Thoracic aorta (tissue), 2 donors: ENCODE measurements at places on chromosomes 12 and 14. TPM values are rescaled to one million over a fixed set of nuclear protein-coding genes. Genes with fewer than 3 reads are reported as not detected.

DAO gene
- not detected for total RNA-seq

CD163L1 gene
- total RNA-seq = 2.5 TPM

PPM1H gene
- 10.3 TPM for total RNA-seq

GRCh38 chr14:92263681-92264080, 59.3 kb upstream of the SLC24A4 start:
- DNase-seq = no peak

DNA sequence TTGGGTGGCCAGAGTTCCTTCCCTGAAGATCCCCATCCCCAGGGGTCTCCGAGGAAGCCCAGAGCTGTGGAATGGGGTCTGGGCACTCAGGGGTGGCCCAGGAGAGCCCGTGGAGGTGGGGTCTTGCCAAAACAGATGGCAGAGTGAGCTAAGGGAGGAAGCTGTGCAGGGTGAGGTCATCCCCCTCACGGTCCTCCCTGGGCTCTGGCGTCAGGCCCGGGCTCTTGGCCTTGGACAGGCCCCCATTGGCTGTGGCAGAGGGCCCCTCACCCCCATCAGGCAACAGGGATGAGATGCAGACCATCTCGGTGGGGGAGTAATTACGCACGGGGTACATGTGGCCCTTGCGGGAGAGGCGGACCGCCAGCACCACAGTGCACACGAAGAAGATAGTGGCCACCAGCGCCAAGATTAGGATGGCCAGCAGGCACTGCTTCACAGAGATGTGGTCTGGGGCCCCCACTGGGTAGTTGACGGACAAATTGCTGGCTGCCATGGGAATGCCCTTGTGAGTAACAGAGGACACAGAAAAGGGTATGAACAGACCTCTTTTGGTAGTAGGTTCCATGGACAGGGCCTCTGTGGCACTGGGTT, 10.7 kb downstream of the SELPLG start:
- DNase-seq = no peak

DNA sequence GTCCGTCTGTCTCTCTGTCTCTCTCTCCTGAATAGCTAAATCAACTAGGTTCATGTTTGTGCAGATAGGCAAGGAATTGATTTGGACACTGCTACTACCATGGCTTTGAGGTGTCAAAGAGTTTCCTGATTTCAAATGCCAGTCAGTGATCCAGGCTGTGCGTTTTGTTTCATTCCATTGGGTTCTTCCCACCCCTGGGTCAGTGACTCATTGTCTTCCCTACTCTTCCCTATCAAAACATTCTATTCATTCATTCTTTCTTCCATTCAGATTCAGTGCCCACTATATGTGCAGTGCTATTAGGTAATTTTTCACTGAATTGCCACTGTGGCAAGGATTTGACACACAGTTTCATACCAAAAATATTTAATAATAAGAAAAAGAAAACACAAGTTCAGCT, 50.4 kb downstream of the RPH3A start:
- DNase-seq = no peak

DNA sequence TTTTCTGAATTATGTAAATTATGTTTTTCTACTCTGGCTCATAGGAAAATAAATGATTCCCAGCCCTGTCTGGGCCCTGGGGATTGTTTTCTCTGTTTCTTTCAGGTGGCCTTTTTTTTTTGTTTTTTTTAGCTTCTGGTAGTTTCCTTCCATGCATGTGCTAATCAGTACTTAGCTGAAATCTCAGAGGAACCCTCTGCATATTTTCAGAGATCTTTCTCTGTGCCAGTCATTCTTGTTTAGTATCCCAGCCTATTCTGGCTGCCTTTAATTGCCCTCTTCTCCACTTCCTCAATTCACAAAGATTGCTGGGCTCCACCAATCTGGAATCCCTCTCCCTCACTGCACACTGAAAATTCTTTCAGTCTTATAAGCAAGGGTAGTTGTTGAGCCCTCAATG, 46.9 kb downstream of the CNOT2 start:
- no peak for DNase-seq

GRCh38 chr12:12272869-12273268, 6.0 kb upstream of the LRP6 start:
- no peak for DNase-seq
